ENCODE measurements at places on chromosomes 1 and 21.

DNA sequence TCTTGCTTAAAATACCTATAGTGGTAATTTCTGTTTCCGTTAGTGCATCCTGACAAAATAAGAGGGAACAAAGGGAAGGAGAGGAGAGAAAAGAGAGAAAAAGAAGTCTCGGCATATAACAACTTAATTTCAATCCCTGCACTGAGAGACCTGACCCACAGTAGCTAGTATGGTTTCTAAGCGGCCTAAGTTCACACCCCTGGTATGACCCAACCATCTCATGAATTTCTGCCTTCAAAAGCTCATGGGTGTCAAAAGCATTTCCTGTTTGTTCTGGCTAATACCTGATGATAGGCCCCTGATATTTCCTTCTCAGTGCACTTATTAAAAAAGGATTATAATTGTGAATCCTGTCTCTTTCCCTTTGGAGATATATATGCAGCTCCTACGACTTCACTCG, 32.1 kb upstream of the RGS1 start:
- DNase-seq = no peak

DNA sequence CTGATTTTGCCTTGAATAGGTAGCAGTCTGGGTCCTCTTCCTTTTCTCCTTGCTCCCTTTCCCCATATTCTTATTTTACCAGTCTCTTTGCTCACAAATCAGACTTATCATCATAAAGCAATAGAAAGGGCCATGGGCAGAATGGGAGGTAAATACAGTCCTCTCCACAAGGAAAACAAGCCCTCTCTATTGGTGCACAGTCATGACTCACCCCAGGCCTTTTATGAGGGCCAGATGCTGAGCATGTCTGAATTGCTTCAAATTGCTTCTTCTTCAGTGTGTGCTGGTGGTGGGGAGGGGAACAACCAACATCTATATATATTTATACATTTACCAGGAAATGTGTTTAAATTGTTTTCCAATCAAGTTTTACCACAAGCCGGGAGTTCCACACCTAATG, 75.2 kb downstream of the GFI1 start:
- DNase-seq = no peak

GRCh38 chr1:16243936-16244649, 7.1 kb upstream of the CPLANE2 start:
- DNase-seq = peak; percentile 60

GRCh38 chr21:19076031-19076430, 672.4 kb upstream of the TMPRSS15 start:
- DNase-seq = no peak

- no peak for DNase-seq
Observed at GRCh38 chr1:246651012-246651695, 73.1 kb upstream of the SCCPDH start.

DNA sequence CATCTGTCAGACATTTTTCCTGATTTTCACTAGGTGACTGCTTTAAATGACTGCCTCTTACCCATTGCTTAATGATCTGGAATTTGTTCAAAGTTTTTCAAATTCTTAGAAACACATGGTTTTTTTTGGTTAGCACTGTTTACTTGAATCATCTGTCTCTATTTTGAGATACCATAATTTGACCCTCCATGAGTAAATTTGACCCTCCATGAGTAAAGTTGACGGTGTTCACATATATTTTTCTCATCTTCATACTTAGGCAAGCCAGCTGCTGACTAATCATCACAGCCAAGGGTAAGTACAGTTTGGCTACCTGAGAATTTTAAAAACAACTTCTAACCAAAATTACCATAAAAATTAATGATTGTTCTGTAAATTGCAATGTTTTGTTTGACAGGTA, 586.5 kb downstream of the PTBP2 start:
- DNase-seq = no peak

- DNase-seq = no peak
Observed at GRCh38 chr1:211732293-211732980, 57.0 kb upstream of the NEK2 start.

DNA sequence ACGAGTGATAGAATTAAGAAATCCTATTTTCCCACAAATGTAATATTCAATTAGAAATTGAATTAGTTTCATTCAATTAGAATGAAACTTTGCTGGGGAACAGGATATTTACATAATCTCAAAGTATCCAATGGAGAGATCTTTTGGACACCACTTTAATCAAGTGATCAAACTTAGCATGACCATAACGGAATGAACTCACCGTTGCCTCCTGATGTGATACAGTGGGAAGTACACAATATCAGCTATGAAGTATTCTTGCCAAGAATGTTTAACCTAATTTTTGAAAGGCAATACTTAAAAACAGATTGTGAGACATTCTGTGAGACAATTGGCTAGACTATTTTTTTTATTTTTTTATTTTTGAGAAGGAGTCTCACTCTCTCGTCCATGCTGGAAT, 16.6 kb downstream of the CDKN2C start:
- DNase-seq = no peak

DNA sequence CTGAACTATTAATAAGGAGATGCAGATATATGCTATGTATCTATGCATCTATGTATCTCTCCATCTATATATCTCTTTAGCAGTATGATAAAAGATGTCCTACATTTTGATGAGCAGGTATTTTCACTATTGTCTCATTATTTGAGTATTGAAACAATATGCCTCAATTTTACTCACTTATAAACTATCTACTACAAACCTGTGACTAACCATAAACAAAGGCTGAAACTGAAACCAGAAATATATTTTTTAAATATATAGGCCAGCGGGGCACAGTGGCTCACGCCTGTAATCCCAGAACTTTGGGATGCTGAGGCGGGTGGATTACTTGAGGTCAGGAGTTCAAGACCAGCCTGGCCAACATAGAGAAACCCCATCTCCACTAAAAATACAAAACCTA, 22.0 kb downstream of the EIF4G3 start:
- no peak for DNase-seq

DNA sequence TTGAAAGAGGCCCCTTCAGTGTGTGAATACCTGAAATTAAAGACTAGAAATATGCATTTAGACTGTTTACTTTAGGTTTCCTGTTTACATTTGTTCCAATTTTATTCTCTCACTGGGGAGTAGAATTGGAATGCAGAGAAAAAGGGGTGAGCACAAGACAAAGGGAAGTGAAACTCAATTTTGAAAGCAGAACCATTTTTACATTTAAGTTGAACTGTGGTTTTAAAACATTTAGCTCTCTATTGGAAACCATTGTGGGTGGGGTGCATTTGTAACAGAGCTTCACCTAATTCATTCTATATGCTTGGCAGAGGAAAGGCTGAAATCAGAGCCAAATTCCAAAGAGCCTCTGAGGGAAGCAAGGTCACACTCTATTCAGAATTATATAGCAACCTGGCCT, 235.3 kb upstream of the C1orf105 start:
- no peak for DNase-seq

DNA sequence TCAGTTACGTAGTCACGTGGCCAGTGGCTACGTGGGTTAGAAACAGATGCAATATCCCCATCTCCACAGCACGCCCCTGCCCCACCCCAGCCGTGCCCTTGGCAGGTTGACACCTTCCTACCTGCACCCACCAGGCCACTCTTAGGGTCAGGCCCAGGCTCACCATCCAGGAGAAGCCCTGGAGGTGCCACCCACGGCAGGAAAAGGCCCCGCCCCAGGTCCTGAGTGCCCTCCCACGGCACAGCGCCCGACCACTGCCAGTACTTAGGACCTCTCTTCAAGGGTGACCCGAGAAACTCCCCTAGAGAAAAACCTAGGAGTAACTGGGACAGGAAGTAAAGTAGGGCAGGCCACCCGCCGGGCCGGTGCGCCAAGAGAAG, 1.5 kb downstream of the C1orf35 start:
- no peak for DNase-seq

- DNase-seq = no peak
Observed at GRCh38 chr1:160646711-160647328, at the start of gene SLAMF1. TSS of gene SLAMF1 (minus strand) at chr1:160647044. CDS start at chr1:160646945, 99 bp downstream.

- DNase-seq = no peak
Observed at GRCh38 chr1:40315795-40316594, 1.1 kb downstream of the COL9A2 start.

DNA sequence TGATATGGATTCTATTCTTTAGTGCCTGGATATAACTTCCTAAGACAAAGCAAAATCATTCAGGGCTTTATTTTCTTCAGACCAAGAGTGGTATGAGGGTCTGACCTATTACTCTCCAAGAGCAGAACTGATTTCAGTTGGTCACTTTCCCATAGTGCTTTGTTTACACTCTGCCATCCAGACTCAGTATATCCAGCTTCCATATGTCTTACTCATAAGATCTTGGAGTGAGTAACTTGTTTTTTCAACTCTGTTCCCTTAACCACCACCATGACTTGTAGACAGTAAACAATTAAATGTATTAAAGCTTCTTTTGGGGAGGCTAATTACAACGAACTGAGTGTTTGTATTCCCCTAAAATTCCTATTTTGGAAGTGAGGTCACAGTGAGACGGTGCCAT, 83.4 kb downstream of the USP24 start:
- DNase-seq = no peak

Measured in stimulated activated CD8-positive, alpha-beta memory T cell treated with anti-CD3 and anti-CD28 coated beads, Interleukin-15, amount 100 ng/mL, for 1 hour (primary cell).